Naive thymus-derived CD4-positive, alpha-beta T cell (primary cell): ENCODE measurements at places on chromosomes 1 and 21.

GRCh38 chr1:59124166-59124565 is 172.7 kb upstream of the FGGY start:
- DNase-seq: no peak

GRCh38 chr1:203672346-203672745 is 45.7 kb downstream of the ATP2B4 start:
- no peak for DNase-seq

GRCh38 chr1:147077081-147077480 is 95.2 kb downstream of the PRKAB2 start:
- no peak for DNase-seq

GRCh38 chr1:183454377-183454776 is 17.9 kb upstream of the SMG7 start:
- DNase-seq: no peak

DNA sequence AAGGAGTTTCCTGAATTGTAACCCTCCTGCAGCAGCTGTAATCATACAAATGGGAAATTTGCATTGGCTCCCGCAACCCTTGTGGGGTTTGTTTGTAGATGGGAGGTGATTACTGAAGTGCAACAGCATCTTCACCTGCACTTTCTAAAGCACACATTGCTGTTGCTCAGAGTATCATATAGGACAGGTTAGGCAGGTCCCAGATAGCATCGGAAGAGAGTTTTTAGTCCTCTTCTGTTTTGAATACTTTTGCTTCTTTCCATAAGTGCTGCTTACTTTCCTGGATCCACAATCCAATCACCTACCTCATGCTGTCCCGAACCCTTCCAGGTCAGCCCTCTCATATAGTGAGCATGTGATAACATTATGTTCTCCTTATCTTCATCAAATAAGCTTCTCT is 300.4 kb downstream of the PTPRC start:
- no peak for DNase-seq

- no peak for DNase-seq
Observed at GRCh38 chr1:226558036-226558650, 9.6 kb downstream of the STUM start.

DNA sequence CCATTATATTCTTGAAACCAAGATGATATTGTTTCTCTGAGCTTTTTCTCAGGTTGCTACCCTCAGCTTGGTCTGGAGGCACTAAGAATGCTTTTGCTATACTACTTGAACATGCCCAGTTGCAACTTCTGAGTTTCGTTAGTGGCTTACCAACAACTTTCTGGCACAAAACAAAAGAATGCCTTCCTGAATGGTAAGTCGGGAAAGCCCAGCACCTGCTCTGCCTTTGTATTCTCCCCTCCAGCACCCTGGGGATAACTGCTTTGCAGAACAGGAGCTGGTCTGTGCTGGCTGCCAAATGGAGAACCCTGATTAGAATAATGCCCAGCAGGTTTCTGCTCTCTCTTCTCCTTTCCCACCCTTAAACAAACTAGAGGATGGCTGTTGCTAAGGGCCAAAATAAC is 149.3 kb downstream of the TGFB2 start:
- no peak for DNase-seq

DNA sequence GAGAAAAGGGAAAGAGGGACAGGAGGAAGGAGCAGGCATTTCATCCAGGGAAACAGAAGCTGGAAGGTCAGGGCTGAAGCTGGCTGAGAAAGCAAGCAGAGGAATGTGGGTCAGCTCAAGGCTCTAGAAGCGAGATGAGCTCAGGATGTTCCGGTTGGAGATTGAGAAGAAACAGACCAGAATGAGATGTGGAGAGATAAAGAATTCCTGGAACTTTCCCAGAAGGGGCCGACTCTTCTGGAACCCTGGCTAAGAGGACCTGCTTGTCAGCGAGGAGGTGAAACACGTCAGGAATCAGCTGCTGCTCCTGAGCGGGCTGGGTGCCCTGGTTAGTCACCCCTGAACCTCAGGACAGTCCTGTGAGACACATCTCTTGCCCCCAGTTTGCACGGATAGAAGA is 75.9 kb downstream of the HUNK start:
- DNase-seq: no peak

DNA sequence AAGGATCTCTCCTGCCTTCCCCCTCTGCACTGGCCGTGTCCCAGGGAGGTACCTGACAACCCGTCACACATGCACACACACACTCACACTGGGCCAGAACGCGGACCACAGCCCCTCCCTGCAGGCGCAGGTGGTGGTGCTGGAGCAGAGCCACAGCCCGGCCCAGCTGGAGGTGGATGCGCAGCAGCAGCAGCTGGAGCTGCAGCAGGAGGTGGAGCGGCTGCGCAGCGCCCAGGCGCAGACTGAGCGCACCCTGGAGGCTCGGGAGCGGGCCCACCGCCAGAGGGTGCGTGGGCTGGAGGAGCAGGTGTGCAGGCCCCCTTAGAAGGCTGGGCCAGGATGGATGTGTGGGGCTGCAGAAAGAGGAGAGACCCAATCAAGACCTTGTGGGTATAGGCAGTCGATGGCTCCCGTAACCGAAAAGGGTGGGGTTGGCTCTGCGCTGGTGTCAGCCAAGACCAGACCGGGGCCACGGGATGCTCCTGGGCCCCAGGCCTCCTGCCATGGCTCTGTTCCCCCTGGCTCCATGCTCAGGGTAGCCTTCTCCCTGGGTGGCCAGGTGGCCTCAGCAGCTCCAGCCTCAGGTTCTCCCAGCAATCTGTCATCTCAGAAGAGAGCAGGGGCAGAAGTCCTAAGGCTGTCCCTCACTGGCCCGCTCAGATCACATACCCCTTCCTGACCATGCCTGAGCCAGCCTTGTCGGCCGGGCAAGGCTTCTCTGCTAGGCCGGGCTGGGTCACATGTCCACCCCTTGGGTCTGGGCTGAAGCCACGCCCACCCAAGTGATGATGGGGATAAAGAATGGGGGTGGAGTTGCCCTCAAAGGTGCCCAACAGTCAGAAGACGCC is 8.9 kb downstream of the MFAP2 start:
- no peak for DNase-seq

- no peak for DNase-seq
Observed at GRCh38 chr21:30882866-30883597, 1.7 kb upstream of the KRTAP11-1 start.

DNA sequence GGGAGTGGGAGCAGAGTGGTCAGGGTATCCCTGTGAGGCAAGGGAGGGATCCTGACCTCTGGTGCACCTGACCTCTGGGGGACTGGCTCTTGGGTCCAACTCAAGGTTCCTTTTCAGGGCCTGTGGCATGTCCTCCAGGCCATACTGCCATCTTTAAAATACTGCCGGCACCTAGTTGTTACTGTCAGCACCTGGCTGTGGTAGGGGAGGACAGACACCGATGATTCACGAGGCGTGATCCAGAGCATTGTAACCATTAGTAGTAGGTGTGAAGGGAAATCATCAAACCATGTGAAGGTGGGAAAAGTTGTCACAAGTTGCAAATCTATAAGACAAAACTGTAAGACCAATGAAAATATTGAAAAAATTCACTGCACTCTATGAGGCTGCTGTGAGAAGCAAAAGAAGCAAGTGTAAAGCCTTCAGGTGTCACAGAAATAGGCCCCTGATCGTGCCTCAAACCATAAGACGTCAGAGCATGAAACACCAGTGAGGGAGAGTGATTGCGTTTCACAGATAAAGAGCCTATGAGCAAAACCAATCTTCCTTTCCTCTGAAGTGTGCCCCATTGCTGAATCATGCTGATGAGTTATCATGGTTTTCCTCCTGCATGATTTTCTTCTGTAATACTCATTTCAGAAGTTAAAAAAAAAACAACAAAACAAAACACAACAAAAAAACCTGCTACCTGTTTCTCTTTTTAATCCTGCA is 55.3 kb downstream of the CDC7 start:
- DNase-seq: no peak

GRCh38 chr1:63929106-63929478 is 155.3 kb downstream of the ROR1 start:
- DNase-seq: no peak

DNA sequence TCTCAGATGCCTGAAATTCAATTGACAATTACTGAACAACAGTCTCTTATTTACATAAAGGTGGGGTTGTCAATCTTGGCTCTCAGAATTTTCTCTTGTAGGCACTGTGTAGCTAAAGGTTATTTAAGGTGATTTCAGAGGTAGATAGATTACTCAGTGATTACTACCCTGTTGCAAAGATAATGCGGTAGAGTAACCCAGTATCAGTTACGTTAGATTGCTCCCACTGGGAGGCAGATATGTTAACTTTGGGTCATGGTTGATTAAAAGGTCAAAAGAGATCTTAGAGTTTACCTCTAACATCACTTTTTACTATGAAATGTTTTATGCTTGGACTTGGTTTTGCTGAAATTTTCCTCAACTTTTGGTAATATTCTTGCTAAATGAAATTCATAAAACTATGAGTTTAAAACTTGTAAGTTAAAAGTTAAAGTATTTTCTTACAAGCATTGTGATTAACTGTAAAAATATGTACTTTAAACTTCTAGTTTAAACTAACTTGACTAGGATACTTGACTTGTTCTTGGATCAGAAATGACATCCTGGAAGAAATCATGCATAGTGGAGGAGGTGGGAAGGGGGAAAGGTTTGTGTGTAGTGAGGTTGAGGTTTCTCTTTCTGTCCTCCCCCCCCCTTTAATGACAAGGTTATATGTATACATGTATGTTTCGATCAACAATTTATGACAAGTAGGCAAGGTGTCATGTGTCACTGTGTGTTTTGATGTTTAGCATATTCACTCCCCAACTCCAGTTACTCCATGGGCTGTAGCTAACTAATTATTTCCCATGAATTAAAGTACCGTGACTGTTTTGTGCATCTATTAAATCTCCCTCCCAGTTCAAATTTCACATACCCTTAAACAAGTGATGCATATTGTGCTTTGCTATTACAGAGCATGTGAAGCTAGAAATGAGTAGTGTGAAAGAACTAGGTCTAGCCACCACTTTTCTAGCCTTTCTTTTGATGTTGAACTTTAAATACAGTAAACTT is 2.9 kb downstream of the LAMC1 start:
- no peak for DNase-seq

DNA sequence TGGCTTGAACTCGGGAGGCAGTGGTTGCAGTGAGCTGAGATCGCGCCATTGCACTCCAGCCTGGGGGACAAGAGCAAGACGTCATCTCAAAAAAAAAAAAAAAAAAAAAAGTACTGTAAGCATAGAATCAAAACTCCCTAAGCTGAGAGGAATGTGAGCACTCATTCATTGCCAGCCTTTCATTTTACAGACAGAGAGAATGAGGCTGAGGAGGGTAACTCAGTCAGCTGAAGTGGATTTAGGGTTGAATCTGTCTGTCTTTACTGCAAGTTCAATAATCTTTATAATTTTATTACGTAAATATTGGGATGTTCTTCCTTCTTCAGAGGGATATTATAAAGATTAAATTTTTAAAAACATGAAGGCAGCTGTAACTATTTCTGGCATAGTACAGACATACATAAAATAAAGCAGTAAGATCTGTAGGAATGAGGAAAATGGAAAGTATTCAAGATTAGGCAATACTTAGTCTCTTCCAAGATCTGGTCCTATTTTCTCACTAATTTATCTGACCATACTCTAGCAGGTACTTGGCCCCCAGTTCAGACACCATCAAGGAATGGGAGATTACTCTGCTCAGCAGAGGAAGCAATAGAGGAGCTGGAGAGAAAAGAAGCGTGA is 24.1 kb upstream of the MNDA start:
- no peak for DNase-seq

GRCh38 chr1:16189921-16190621 is 22.4 kb downstream of the ARHGEF19 start:
- DNase-seq: no peak

GRCh38 chr1:95201905-95202304 is 32.1 kb upstream of the RWDD3 start:
- DNase-seq: no peak

DNA sequence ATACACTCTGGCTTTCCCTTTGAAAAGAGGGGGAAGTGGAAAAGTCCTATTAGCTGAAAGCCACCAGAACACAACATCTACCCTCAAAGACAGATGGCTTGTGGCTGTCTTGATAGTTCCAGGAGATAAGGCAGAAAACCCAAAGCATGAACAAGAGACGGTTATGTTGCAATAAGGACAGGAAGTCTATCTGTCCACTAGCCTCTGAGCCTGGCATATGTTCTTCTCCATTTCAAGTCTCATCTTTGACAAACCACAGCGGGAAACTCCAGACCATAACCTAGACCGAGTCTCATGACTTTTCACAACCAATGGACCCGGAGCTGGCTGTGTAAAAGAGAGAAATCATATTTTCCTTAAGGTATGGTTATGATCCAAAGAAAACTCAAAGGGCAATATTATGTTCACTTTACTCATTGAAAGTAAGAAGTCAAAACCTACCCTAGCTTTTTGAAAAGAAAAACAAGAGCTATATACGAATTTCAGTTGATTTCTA is 33.8 kb downstream of the DUSP10 start:
- no peak for DNase-seq

DNA sequence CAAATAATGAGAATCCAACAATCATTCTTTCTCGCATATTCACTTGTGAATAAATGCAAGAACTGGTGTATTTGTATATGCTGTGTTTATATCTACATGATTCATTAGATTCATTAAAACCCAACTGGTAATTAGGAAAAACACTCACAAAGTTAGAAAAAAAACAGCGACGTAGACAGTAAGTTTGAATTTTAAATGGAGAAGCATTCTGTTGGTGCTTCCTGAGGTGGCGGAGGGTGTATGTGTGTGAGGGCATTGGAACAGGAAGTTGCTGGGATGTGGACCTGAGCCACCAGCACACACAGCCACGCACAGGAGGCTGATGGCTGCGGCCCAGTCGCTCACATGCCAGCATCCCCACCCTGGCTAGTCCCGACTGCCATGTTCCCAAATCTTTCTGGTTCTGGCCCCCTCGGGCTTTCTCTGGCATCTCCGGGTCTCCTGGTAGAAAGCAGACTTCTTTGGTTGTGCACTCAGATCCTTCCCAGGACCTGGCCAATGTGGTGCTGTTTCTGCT is 121.6 kb upstream of the IRF2BP2 start:
- DNase-seq: no peak

DNA sequence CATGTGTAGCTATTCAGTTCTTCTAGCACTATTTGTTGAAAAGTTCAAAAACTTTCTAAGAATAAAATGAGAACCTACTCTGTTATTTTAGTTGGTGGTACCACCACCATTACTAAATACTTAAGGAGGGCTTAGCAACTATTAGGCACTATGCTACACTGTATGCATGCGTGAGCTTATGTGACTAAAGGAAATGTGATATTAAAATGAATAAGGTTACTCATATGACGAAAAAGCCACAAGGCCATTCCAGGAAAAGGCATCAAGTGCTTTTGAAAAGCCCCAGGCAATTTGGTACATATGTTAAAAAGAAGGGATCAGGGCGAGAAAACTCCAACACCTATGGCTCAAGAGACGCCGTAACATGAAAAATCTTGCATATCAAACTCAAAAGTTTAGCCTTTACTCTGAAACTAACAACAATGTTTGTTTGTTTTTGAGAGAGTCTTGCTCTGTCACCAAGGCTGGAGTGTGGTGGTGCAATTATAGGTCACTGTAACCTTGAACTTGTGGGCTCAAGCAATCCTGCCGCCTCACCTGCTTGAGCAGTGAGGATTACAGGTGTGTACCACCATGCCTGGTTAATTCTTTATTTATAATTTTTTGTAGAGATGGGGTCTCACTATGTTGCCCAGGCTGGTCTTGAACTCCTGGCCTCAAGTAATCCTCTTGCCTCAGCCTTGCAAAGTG is 42.5 kb downstream of the EPRS1 start:
- no peak for DNase-seq
